ENCODE measurements at places on chromosomes 7 and 10.

DNA sequence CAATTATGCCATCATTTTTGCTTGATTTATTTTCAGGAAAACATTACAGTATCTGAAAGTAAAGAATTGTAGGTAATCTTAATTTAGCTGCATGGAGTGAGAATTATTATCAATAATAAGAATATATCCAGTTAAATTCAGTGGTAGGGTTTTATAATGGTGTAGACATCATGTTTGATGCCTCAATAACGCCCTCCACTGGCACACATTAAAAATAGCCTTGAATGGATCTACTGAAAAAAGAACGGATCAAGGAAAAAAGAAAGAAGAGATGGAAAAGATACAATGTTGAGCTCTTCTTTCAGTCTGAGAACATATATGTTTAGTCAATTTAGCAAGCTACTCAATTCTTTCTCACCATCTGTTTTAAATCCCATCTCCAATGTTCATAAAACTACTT lies 319.2 kb downstream of the CDC14C start:
- no peak overlapping the region for H3K4me3 ChIP-seq
- H3K27ac ChIP-seq: no peak overlapping the region
- H3K4me1 ChIP-seq: no peaks in the 10 kb centered on the region
- H3K27me3 ChIP-seq: no peaks in the 10 kb centered on the region
- H3K36me3 ChIP-seq: no peaks in the 10 kb centered on the region
- DNase-seq: no peak

DNA sequence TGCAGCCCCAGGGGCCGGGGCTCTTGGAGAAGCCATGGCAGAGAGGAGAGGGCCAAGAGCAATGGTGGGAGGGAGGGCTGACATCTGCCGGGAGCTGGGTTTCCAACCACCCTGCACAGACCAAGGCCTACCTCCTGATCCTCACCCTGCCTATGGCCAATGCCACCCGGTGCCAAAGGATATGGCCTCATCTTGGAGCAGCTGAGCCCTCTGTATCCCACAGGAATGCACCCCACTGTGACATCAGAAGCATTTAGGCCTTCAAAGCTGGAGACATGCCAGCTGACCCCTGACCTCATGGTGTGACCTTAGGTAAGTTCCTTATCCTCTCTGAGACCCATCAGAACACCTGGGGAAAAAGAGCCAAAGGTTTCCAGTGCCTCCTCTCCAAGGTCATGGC lies 113.6 kb upstream of the ZMIZ1 start:
- H3K27ac ChIP-seq: no peak overlapping the region
- no peaks in the 10 kb centered on the region for H3K36me3 ChIP-seq
- no peak overlapping the region for H3K4me3 ChIP-seq
- no peaks in the 10 kb centered on the region for H3K4me1 ChIP-seq
- no peak for DNase-seq

GRCh38 chr7:49776994-49777393 lies 3.6 kb downstream of the VWC2 start:
- H3K4me1 ChIP-seq: peaks cover 12% of the 10 kb centered on the region
- peaks cover 46% of the 10 kb centered on the region for H3K27me3 ChIP-seq
- H3K36me3 ChIP-seq: no peaks in the 10 kb centered on the region
- DNase-seq: no peak
- H3K27ac ChIP-seq: no peak overlapping the region

DNA sequence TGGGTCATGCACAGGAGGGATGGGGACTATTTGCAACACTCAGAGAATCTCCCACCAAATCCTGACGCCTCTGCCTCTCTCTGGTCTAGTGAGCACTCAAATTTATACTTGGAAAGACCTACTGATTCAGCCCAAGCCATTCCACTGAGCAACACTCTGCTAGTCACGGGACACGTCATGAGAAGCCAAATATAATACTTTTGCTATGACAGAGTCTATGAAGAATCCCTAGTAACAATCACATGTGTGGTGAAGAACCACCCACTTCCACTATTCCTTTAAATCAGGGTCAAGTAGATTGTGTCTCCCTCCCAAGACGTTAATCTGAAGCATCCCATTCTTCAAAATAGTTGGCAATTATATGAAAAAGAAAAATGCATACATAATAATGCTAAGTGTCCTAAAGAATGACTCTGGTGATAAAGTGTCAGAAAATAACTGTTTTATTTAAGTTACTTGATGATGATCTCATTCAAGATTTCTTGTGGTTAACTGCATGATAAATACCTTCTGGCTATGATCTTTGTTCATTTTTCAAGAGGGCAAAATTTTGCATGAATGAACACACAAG lies 28.5 kb downstream of the CHCHD3 start:
- peaks cover 32% of the 10 kb centered on the region for H3K4me1 ChIP-seq
- no peak for DNase-seq
- no peaks in the 10 kb centered on the region for H3K27me3 ChIP-seq
- peaks cover 5% of the 10 kb centered on the region for H3K36me3 ChIP-seq

GRCh38 chr7:30596014-30596641 lies 1.4 kb downstream of the GARS1 start:
- H3K36me3 ChIP-seq: peaks cover 61% of the 10 kb centered on the region
- H3K27ac ChIP-seq: peak overlapping the region; percentile 97
- peak; percentile 33 for DNase-seq
- peaks cover 51% of the 10 kb centered on the region for H3K4me1 ChIP-seq
- no peaks in the 10 kb centered on the region for H3K27me3 ChIP-seq

DNA sequence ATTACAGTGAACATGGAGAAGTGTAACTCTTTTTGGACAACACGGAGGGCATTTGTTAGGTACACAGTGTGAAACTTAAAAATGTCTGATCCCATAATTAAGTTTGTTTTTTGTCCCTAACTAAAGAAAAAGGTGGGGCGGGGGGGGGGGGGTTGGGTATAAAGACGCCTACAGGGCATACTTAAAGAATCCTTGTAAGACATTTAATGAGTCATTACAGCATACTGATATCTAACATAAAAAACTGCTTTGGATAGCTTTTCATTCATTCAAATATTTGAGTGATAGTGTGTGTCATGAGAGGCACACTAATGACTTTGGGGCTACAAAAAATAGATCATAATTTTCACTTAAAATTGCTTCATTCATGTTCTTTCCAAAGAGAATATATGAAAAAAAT lies 31.2 kb downstream of the ZNRF2 start:
- peaks cover 51% of the 10 kb centered on the region for H3K4me1 ChIP-seq
- no peaks in the 10 kb centered on the region for H3K36me3 ChIP-seq
- no peak for DNase-seq
- no peak overlapping the region for H3K27ac ChIP-seq
- no peaks in the 10 kb centered on the region for H3K27me3 ChIP-seq

GRCh38 chr10:1147810-1148209 lies 91.6 kb downstream of the WDR37 start:
- H3K27ac ChIP-seq: no peak overlapping the region
- H3K36me3 ChIP-seq: peaks cover 4% of the 10 kb centered on the region
- H3K4me1 ChIP-seq: peaks cover 4% of the 10 kb centered on the region
- H3K4me3 ChIP-seq: no peak overlapping the region
- no peak for DNase-seq

- H3K36me3 ChIP-seq: peaks cover 19% of the 10 kb centered on the region
- no peak for DNase-seq
- H3K4me3 ChIP-seq: no peak overlapping the region
Measured at GRCh38 chr7:43700646-43701499, 28.4 kb downstream of the COA1 start.

GRCh38 chr7:141115965-141116364 lies 42.1 kb downstream of the TMEM178B start:
- no peaks in the 10 kb centered on the region for H3K27me3 ChIP-seq
- no peak overlapping the region for H3K4me3 ChIP-seq
- H3K27ac ChIP-seq: no peak overlapping the region
- DNase-seq: no peak
- H3K4me1 ChIP-seq: no peaks in the 10 kb centered on the region

GRCh38 chr10:112872728-112873127 lies 77.3 kb upstream of the TCF7L2 start:
- no peaks in the 10 kb centered on the region for H3K4me1 ChIP-seq
- no peak for DNase-seq
- no peak overlapping the region for H3K4me3 ChIP-seq
- no peak overlapping the region for H3K27ac ChIP-seq

- H3K4me3 ChIP-seq: no peak overlapping the region
- peaks cover 2% of the 10 kb centered on the region for H3K36me3 ChIP-seq
- no peak for DNase-seq
- H3K27me3 ChIP-seq: no peaks in the 10 kb centered on the region
- H3K27ac ChIP-seq: no peak overlapping the region
Measured at GRCh38 chr7:36710186-36710791, 14.0 kb downstream of the AOAH start.

DNA sequence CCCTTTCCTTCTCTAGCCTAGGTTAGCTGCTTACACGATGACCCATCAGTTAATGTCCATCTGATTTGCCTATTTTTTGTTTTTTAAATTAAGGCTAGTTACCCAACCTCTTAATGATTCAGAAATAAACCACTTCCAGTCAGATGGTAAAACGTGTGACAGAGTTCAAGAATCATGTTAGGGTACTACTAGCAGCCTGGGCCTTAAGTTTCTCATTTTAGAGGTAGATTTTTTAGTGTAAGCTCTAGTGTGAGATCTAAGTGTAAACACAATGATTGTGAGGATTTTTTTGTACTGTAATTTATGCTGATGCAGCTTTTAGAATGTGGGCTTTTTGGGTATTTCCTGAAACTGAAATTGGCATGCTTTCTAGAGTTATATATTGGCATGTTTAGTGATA lies 130.0 kb downstream of the CDK14 start:
- no peaks in the 10 kb centered on the region for H3K4me1 ChIP-seq
- no peak overlapping the region for H3K27ac ChIP-seq
- no peak overlapping the region for H3K4me3 ChIP-seq
- H3K27me3 ChIP-seq: no peaks in the 10 kb centered on the region
- H3K36me3 ChIP-seq: no peaks in the 10 kb centered on the region
- no peak for DNase-seq

DNA sequence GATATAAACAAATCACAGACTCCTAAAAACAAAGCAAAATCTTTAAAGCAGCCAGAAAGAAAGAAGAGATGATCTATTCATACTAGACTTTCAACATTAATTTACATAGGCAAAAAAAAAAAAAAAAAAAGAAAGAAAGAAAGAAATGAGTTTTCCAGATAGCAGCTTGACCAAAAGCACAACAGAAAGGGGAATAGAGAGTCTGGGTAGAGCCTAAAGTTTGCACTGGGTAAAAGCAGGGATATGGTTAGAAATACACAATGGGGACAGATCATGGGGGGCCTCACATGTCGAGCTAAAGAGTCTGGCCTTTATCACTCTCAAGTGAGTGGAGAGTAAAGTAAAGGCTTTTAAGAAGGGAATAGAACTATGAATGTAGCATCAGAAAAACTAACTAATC lies 169.8 kb downstream of the SGMS1 start:
- no peaks in the 10 kb centered on the region for H3K27me3 ChIP-seq
- peaks cover 5% of the 10 kb centered on the region for H3K36me3 ChIP-seq
- H3K4me3 ChIP-seq: no peak overlapping the region
- H3K4me1 ChIP-seq: peaks cover 24% of the 10 kb centered on the region

DNA sequence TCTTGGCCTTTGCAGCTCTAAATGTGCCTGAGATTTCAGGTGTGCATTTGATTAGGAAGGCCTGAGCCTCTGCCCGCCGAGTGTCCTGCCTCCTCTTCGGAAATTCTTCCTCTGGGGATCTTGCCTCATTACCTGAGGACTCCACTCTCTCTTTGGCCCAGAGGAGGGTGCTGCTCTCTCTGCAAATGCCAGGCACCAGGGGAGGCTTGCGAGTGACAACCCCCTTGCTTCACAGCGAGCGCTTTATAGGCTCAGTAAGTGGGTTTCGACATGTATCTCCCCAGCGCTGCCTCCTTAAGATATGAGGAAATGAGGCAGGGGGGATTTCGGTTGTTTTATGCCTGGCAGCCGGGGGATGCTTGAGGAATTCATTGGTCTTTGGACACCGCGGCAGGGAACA lies 423.9 kb downstream of the GLRX3 start:
- no peaks in the 10 kb centered on the region for H3K4me1 ChIP-seq
- H3K36me3 ChIP-seq: no peaks in the 10 kb centered on the region
- peaks cover 2% of the 10 kb centered on the region for H3K27me3 ChIP-seq
- H3K27ac ChIP-seq: no peak overlapping the region

DNA sequence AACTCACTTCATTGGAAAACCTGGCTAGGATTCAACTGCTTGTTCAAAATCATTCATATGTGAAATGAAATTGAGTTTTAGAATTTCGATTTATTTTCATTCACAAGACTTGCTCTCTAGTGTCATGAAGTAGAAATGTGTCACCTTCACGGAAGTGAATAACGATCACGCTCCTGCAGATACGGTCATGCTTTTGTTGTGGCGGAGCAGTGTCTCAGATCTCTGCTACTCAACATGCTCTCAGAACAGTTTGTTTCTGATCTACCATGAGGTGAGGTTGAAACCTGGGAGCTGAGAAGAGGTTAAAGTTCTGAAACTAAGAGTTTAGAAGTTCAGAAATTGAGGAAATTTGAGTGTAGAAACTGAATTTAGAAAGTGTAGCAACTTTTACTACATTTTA lies 13.8 kb upstream of the PITRM1 start:
- H3K4me3 ChIP-seq: no peak overlapping the region
- H3K27ac ChIP-seq: no peak overlapping the region
- H3K4me1 ChIP-seq: peaks cover 16% of the 10 kb centered on the region

GRCh38 chr10:130808243-130808642 lies 503.3 kb downstream of the TCERG1L start:
- H3K4me1 ChIP-seq: no peaks in the 10 kb centered on the region
- H3K27ac ChIP-seq: no peak overlapping the region
- no peaks in the 10 kb centered on the region for H3K36me3 ChIP-seq
- no peak for DNase-seq
- no peaks in the 10 kb centered on the region for H3K27me3 ChIP-seq

DNA sequence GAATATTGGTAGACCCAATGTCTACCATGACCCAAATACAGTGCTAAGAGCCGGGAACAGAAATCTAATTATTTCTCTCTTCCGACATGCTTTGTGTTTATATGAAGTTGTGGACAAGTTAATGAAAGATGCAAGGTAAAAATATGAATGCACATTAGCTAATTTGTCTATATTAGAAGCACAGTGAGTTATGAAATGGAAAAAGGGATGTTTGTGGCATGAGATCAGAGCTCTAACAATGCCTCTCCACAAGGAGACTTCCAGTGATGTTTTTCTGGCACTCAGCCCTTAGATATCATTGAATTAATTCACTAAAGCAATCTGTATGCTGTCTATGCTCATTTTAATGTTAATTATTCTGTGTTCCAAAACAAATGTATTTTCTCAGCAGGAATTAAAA lies 897.2 kb downstream of the CNTNAP2 start:
- H3K36me3 ChIP-seq: no peaks in the 10 kb centered on the region
- H3K27me3 ChIP-seq: no peaks in the 10 kb centered on the region
- H3K4me1 ChIP-seq: no peaks in the 10 kb centered on the region

DNA sequence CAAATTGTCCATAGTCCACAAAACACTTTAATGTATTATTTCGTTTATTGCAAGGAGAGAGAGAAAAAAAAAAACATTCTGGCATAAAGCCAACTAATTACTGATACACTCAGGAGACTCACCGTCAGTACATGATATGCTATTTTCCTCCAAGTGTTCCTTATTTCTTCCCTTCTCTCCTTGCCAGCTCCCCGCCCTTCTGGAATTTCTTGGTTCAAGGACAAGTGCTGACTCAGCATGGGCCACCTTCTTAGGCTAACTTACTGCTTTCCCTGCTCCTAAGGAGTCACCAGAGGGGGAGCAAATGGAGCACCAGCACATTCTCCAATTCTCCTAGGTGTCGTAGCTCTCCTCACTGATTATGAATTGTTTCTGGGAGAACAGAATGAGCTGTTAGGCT lies 133.8 kb upstream of the HDAC9 start:
- H3K4me1 ChIP-seq: no peaks in the 10 kb centered on the region
- H3K36me3 ChIP-seq: no peaks in the 10 kb centered on the region
- no peak overlapping the region for H3K4me3 ChIP-seq
- H3K27me3 ChIP-seq: peaks cover 2% of the 10 kb centered on the region
- no peak overlapping the region for H3K27ac ChIP-seq
- no peak for DNase-seq
